ENCODE measurements at places on chromosomes 13 and 19.

DNA sequence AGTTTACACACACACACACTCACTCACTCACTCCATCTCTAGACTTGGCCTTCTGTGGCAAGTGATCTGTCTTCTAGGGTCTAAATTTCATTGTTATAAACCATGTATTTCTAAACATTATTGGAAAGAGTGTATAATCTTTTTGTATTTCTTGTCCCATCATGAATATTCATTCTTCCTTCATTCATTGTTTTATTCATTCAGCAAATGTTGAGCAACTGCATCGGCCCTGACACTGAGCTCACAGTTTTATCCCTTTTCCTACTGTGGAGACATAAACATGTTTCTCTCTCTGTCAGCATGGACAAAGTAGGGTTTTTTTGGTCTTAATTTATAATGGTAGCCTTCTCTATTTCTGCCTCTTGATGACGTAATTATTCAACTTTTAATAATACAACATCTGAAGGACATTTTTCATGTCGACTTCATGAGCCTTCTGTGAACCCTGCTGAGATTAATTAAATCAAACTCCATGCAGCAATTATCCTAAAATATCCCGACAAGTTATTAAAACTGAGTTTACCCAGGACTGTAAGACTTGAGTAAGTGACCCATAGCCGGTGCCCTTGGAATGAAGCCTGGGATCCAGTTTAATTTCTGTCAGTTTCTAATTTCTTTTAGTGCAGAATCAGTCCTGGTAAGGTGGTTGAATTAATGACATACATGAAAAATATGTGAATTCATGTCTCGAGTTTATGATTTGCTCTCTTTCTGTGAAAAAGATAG, 7.3 kb downstream of the SPATA13 start:
- DNase-seq: no peak

DNA sequence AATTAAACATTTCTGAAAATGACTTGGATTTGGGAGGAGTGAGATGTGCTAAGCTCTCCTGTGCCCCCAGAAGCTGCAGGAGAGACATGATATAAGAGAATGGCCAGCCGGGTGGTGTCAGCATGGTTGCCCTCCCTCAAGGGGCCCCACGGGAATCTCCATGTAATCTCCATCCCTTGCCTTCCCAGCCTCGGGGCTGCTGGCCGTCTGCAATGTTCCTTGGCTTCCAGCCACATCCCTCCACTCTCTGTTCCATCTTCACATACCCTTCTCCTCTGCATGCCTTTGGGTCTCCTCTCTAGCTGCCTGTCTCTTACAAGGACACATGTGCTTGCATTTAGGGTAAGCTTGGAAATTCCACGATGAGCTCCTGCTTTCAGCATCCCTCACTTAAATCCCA, 172.0 kb downstream of the TSHZ3 start:
- DNase-seq: no peak

GRCh38 chr19:38218204-38218603, 5.8 kb downstream of the DPF1 start:
- DNase-seq: no peak

GRCh38 chr19:7098096-7098495, 28.6 kb downstream of the ZNF557 start:
- no peak for DNase-seq

GRCh38 chr19:18831524-18832305, at the start of gene UPF1:
TSS of gene UPF1 (plus strand) at chr19:18831959. CDS start at chr19:18832210, 251 bp downstream.
- DNase-seq: no peak

DNA sequence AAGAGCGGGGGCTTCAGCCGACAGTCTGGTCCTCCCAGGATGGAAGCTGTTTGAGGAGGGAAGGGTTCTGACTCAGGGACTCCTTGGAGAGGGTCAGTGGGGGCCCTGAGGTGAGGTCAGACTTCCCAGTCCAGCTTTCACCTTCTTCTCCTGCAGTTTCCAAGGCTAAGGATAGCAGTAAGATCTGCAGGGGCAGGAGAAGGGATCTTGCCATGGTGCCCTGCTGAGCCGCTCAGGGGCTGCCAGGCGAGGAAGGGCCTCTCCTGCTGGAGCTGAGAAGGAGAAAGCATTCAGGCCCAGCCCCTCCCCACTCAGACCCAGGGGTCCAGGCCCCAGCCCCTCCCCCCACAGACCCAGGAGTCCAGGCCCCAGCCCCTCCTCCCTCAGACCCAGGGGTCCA, 1.5 kb downstream of the KLK7 start:
- no peak for DNase-seq

DNA sequence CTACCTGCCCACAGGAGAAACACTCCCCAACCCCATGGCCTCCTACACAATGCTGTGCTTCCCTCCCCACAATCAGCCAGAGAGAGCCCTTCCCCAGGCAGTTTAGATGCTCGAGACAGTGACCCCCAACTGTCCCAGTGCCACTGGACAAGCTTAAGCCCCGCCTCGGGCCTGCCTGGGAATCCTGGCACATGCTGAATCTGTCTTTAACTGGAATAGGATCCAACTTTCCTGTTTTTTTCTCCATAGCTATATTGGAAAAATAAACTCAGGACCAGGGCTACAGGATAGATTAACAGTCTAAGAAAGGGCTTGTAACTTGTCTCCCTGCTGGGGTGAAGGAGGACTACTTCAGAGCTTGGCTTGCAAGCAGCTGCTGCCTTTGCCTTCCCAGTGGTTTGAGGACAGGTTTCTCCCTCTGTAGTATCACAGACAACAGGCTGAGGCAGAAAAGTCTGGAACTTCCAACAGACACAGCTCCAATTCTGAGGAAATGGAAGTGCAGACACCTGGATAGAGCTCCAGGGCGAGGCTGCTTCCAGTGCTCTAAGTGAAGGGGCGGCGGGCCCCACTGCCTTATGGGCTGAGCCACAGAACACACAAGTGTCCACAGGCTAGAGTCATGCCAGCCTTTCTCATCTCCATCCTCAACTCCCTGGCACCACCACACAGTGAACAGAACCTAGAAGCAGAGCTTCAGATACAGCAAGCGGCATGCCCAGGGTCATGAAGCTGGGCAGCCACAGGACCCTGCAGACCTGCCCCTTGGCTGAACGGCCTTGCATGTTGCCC, 228.3 kb downstream of the TUBA3C start:
- no peak for DNase-seq

GRCh38 chr19:4515732-4516131, 2.6 kb downstream of the PLIN4 start:
- DNase-seq: no peak

GRCh38 chr13:27599845-27600553, 20.3 kb downstream of the LNX2 start:
- DNase-seq: no peak

DNA sequence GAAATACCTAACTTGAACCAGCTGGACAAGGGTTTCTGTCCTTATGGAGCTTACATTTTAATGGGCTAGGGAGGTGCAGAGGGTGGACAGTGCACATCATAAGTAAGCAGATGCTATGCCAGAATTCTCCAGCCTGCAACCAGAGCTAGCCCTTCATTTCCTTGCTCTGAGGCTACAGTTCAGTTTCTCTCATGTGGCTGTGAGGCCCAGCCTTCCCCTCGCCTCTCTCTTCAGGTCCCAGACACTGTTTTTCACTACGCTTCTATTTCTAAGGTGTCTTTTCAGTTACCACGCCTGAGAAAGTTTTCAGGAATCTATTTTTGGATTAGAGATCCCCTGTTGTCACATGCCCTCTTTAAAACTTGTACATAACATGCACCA, 141.9 kb downstream of the PCCA start:
- no peak for DNase-seq

DNA sequence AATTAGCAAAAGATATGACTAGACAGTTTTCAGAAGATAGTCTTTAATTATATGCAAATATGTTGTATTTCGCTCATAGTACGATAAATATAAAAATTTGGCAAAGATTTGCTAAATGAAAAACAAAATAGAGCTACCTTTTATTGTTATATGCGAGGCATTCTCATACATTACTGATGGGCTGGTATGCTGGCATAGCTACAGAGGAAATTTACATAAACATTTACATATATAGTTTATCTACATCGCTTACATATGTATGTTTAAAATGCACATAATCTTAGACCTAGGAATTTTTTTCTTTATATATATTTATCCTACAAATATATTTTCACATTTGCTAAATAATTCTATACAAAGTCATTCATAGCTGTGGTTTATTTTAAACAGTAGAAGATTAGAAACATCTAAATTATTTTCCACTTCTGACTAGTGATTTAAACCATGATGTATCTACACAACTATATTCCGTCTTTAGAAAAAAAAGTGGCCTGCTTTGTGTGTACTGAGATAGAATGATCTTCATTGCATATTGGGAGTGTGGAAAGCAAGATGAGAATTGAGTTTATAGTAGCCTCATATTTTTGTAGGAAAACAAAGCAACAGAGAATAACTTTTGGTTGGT, 1345.0 kb upstream of the SLC10A2 start:
- DNase-seq: no peak

GRCh38 chr13:42874221-42874620, 92.8 kb downstream of the FAM216B start:
- no peak for DNase-seq

- no peak for DNase-seq
These were observed 103.5 kb downstream of the DPF1 start for GRCh38 chr19:38120471-38121025.

GRCh38 chr19:38655148-38655824, 7.8 kb downstream of the ACTN4 start:
- DNase-seq: no peak

- no peak for DNase-seq
These were observed 47.0 kb upstream of the GSX1 start for GRCh38 chr13:27745301-27745700.

GRCh38 chr19:570937-571565, 1.3 kb upstream of the BSG start:
- DNase-seq: no peak

GRCh38 chr13:32234914-32235313, 80.2 kb downstream of the ZAR1L start:
- DNase-seq: no peak

DNA sequence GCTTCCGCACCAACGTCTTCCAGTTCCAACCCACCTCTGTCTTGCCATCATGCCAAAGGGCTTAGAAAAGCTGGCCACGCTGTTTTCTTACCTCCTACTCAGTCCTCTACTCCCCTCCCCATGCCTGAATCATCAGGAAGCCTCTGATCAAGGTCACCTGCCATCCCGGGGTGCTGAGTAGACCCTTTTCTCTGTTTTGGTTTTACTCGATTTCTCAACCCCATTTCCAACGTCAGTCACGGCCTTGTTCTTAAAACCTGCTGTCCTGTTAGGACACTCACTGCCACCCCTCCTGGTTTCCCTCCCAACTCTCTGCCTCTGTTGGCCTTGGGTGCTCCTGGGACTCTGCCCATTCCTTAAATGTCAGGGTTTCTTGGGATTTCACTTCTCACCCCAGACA, 350.1 kb downstream of the FOXO1 start:
- DNase-seq: no peak

GRCh38 chr19:15340086-15340485, 7.7 kb upstream of the BRD4 start:
- no peak for DNase-seq

GRCh38 chr19:46746281-46747057, at the start of gene STRN4:
TSS of gene STRN4 (minus strand) at chr19:46746450. CDS start at chr19:46746430, 20 bp downstream.
- DNase-seq: no peak

DNA sequence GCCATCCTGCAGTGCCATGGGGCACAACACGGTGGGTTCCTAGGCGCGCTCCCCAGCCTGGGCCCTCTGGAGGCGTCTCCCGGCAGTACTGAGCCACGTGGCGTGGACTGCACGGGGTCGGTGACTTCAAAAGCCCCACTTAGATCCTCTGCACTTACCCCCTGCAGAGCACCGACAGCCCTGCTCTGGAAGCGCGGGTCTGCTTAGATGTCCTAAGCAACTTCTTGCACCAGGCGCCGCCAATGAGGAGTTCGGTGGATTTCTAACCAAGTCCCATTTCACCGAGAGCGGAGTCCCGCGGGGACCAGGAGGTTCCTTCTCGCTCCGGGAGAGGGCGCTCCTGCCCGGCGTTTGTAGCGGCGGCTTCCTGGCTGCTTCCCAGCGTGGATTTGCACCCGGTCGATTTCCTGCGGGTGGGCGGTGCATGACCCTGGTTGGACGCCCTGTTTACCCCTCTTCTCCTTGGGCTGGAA, 25.2 kb upstream of the ZNF845 start:
- no peak for DNase-seq

DNA sequence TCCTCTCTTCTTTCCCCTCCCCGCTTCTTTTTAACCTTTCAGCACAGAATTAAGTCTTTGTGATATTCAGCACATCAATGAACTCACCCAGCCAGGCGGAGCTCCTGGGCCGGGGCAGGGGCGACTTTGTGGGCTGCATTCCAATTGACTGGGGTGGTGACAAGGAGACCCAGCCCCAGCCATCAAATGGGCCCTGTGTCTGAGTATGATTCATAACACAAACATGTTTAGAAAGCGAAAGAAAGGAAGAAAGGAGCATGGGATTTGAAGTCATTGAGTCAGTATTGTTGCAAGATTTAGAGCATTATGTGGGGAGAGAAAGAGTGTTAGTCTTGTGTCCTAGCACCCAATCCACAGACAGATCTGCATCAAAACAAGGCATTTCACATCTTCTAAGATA, 185.3 kb downstream of the LHFPL6 start:
- DNase-seq: no peak

DNA sequence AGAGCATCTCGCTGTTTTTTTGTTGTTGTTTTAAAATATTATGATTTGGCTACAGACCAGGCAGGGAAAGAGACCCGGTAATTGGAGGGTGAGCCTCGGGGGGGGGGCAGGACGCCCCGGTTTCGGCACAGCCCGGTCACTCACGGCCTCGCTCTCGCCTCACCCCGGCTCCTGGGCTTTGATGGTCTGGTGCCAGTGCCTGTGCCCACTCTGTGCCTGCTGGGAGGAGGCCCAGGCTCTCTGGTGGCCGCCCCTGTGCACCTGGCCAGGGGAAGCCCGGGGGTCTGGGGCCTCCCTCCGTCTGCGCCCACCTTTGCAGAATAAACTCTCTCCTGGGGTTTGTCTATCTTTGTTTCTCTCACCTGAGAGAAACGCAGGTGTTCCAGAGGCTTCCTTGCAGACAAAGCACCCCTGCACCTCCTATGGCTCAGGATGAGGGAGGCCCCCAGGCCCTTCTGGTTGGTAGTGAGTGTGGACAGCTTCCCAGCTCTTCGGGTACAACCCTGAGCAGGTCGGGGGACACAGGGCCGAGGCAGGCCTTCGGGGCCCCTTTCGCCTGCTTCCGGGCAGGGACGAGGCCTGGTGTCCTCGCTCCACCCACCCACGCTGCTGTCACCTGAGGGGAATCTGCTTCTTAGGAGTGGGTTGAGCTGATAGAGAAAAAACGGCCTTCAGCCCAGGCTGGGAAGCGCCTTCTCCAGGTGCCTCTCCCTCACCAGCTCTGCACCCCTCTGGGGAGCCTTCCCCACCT, 183.3 kb downstream of the KDM4B start:
- no peak for DNase-seq

DNA sequence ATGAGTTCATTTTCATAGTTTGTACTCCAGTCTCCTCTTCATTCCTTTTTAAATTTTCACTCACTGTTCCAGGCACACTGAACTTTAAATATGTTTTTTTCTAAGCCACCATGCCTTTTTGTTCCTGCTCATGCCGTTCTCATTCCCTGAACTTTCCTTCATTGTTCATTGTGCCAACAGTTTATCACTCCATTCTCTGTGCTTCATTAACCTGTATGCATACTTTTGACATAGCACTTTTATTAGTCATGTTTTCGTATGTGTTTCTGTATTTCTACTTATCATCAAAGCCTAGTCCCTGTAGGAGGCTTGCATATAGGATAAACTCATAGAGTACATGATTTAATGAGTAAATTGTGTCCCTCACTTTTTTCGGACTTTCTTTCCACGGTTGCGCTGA, 65.3 kb downstream of the PCDH20 start:
- DNase-seq: no peak

Measured in vagina (tissue), 2 donors.